H54 (cell line): ENCODE measurements at places on chromosomes 1 and 21.
A peak's percentile ranks its signal among the peaks of the same experiment; 100 is the strongest.

GRCh38 chr1:160377585-160378206 lies 10.8 kb downstream of the NHLH1 start:
- DNase-seq, result peak; percentile 53

DNA sequence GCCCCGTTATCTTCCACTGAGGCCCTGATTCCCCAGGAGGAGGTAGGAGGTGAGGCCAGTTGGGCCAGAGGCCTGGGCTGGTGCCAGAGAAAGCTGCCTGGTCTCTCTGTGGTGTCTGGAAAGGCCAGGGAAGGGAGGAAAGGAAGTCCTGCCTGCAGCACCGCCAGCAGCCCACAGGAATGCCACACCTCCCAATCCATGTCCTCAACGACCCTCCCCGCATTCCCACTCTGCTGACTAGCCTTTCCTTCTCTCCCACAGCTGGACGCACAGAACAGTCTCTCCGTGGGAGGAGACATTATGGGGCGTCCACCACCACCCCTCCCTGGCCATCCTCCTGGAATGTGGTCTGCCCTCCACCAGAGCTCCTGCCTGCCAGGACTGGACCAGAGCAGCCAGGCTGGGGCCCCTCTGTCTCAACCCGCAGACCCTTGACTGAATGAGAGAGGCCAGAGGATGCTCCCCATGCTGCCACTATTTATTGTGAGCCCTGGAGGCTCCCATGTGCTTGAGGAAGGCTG lies 18.0 kb downstream of the CSF1 start:
- DNase-seq, result no peak

- no peak for DNase-seq
Measured at GRCh38 chr1:68217060-68217554, 15.2 kb downstream of the WLS start.

GRCh38 chr1:183277821-183278738 lies 92.0 kb downstream of the LAMC2 start:
- no peak for DNase-seq

DNA sequence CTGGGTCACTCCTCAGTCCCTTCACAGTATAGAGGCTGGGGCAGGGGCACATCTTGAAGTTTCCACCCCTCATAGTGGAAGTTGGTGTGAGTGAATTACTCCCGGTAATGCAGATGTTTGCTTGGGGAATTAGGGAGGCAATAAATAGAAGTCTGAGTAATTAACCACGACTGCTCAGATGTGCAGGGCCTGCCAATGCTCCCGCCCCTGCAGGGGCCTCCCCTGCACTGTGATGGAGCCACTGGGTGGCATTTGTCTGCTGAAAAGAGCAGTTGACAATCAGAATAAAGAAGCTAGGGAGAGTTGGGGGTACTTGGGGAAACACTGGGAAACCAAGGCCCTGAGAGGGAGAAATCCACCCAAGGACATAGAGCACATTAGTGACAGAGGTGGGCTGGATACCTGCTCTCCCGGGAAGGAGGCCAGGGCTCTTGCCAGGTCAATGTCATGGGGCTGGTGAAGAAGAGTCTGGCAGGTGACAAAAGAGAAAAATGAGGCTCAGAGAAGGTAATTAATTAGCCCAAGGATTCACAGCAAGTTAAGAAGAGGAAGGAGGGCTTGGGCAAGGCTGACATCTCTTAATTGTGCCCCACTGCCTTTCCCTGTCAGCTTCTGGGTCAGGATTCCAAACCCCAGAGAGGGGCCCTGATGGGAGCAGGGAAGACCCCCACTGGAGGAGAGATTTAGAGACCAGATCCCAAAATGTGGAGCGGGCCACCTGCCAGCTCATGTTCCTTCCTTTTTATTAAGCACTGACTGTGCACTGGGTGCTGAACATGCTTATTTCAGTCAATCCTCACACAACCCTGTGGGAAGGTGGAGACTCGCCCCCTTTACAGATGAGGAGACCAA lies 436.2 kb downstream of the MATN1 start:
- no peak for DNase-seq

- peak; percentile 98 for DNase-seq
Measured at GRCh38 chr1:156082309-156083091, at the start of gene MEX3A. MEX3A (minus strand) TSS chr1:156082465; CDS start chr1:156081998, 467 bp downstream.

- peak; percentile 49 for DNase-seq
Measured at GRCh38 chr1:23167353-23168078, 1.1 kb downstream of the LUZP1 start.

- no peak for DNase-seq
Measured at GRCh38 chr1:1947493-1947892, 28.4 kb upstream of the TMEM52 start.

GRCh38 chr1:194174528-194174927 lies 988.1 kb upstream of the B3GALT2 start:
- DNase-seq, result no peak

GRCh38 chr1:77513839-77514763 lies 168.4 kb downstream of the ZZZ3 start:
- no peak for DNase-seq

- DNase-seq, result no peak
Measured at GRCh38 chr1:31336687-31337467, 36.0 kb downstream of the FABP3 start.

- no peak for DNase-seq
Measured at GRCh38 chr1:172005856-172006255, 164.6 kb downstream of the DNM3 start.

DNA sequence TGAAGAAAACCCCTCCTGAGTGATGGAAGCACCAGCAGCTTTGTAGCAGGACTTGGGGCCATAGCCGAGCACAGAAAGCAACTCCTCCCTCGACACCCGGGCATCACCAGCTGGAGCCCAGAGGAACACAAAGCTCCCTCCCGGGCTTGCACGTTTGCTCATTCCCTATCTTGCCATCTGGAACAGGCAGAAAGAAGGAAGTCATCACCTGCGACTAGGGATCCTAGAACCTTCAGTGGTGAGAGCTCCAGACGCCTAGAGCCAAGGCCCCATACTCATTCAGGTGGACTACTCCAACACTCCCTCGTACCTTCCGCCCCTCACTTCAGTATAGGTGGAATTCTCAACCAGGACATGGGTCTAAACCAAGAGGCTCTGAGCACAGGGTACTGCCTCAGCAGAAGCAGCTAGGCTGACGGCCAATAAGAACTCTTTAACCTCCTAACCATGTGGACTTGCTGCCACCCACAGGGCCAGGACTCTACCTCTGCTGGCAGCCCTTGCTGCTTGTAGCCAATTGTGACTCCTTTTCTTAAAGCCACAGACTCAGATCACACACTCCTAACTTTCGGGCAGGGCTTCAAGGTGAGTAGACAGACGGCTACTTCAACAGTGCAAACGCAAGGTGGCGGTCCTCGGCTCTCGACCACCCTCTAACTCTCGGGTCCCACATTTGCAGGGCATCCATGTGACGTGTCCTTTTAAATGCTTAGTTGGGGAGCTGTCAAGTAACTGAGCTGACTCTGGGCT lies 65.4 kb downstream of the NPHP4 start:
- DNase-seq, result no peak

DNA sequence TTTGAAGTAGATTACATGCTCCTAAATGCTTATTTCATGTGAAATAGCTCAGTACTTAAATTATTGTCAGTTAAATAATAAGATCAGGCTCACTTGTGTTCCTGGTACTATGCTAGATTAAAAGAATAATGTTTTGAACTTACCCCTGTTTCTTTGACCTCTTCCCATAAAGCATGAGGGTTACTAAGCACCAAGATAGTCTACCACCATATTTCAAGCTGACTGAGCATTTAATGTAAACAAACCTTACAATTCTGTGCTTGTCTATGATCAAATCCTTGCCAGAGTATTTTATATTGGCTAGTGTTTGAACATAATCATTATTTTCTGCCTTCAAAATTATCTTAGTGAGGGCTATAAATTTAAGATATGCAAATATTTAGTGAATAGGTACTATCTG lies 98.1 kb downstream of the LHX9 start:
- no peak for DNase-seq

- no peak for DNase-seq
Measured at GRCh38 chr1:198116069-198116468, 40.7 kb upstream of the NEK7 start.

- no peak for DNase-seq
Measured at GRCh38 chr1:192088496-192088895, 69.8 kb upstream of the RGS18 start.

DNA sequence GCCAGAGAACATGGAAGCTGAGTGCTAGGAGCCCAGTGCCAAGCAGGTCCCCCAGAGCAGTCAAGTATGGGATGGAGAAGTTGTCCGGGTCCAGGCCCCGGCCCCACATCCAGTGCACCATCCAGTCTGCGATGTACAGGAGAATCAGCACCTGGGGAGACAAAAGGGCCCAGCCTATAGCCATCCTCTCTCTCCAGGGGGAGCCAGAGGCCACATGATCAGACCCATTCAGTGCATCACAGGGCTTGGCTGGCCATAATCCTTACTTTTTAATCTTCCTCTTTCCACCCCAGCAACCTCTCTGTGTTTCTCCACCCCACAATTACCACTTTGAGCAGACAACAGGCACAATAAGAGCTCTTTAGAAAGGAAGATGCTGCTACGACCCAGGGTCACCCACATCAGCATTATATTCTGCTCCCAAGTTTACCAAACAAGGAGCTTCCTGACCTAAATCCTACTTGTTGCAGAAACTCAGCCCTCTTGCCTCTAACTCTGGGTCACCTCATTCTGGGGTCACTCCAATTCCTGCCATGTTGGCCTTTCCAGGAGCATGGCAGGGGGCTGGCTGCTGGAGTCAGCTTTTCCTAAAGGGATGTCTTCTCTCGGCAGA lies 16.4 kb upstream of the RAB29 start:
- peak; percentile 54 for DNase-seq

DNA sequence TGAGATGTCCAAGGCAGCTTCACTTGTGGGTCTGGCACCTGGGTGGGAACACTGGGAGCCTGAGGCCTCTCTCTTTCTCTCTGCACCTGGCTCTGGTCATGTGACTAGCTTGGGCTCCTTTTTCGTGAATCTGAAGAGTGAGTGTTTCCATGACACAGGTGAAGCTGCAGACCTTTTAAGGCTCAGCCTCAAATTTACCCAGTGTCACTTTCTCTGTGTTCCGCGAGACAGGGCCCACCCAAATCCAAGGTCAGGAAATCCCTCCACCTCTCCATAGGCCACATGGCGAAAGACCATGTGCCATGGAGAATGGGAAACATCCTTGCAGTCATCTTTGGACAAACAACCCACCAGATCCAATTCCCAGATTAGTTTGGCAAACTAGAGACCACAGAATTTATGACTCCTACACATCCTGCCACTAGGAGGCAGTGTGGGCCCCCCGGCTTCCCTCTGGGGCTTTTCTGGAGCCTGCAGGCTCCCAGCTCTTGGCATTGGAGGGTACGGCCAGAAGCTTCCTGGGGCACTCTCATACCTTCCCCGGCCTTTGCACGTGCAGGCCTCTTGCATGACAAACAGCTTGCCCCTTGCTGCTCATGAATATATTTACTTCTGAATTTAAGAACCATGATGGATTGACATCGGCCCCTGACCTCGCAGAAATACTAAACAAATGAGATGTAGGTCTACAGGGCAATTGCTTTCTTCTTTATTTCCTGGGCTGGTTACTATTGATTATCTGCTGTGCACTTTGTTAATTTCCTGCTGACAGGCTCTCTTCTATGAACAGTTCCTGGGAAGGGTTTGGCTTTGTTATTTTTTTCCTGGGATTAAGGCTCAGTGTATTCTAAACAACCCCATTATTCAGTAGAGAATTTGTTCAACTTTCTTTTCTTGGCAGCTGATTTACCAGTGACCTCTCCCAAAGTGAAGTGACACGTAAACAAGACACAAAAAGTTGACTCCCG lies 180.7 kb downstream of the KAZN start:
- peak; percentile 44 for DNase-seq
